Activated T-cell treated with anti-CD3 and anti-CD28 coated beads, Interleukin-2, amount 50 U/mL, for 1 hour (primary cell): ENCODE measurements at places on chromosomes 3 and 15.

DNA sequence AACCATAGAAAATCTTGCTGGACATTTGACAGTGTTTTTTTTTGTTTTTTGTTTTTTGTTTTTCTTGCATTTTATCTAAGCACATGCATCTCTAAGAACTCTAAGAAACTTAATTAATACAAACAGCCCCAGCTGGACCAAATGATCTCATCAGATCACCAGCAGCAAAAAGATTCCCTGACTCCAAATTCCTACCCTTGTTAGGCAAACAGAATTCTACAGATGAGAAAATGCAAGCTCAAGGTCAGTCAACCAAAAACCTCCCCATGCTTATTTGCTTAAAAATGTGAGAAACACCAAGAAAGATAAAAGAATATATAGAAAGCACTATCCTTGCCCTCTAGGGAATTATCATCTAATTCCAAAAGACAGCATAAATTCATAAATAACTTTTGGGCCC is 65.4 kb downstream of the FOXP1 start:
- DNase-seq = no peak

- DNase-seq = no peak
Measured at GRCh38 chr15:88708655-88709054, 69.8 kb downstream of the ISG20 start.

GRCh38 chr3:120820748-120821147 is 78.2 kb downstream of the GTF2E1 start:
- DNase-seq = no peak

DNA sequence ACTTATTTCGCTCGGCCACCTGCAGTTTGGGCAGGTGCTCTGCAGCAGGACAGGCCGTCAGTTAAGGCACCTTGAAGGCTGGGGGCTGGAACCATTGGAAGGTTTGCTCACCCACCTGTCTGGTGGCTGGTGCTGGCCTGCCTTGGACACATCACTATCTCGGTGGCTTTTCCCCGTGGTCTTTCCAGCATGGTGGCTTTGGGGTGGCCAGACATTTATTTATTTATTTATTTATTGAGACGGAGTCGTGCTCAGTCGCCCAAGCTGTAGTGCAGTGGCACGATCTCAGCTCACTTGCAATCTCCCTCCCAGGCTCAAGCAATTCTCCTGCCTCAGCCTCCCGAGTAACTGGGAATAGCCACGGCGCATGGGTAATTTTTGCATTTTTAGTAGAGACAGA is 11.7 kb downstream of the ISG20 start:
- no peak for DNase-seq

DNA sequence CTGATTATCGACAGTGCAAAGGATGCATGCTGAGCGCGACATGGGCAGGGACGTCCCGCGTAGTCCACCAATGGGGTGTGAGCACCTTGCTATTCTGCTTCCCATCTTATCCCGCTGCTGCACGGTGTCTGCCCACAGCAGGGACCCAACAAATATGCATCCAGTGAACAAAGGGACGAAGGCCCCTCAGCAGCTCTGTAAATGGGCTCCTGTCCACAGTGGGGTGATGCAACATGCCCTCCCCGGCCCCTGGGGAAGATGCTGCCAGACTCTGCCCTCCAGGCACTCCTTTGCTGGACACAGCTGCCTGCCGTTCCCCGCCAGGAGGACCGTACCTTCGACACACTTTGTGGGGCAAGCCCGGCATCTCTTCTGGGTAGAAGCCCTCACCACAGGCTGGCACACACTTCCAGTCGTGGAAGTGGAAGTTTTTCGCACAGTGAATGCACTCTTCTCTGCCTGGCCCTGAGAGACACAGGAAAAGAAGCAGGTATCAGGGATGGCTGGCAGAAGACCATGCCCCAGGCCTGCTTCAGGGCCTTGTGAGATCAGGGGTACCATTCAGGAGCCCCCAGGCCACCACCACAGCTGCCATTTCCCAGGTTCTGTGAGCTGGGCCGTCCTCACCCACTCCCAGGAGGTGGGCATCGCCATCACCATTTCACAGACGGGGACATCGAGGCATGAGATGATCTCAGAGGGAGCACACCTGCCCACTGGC is 18.2 kb upstream of the SNRPA1 start:
- DNase-seq = peak; percentile 11

GRCh38 chr15:70770863-70771262 is 7.5 kb upstream of the UACA start:
- DNase-seq = no peak

DNA sequence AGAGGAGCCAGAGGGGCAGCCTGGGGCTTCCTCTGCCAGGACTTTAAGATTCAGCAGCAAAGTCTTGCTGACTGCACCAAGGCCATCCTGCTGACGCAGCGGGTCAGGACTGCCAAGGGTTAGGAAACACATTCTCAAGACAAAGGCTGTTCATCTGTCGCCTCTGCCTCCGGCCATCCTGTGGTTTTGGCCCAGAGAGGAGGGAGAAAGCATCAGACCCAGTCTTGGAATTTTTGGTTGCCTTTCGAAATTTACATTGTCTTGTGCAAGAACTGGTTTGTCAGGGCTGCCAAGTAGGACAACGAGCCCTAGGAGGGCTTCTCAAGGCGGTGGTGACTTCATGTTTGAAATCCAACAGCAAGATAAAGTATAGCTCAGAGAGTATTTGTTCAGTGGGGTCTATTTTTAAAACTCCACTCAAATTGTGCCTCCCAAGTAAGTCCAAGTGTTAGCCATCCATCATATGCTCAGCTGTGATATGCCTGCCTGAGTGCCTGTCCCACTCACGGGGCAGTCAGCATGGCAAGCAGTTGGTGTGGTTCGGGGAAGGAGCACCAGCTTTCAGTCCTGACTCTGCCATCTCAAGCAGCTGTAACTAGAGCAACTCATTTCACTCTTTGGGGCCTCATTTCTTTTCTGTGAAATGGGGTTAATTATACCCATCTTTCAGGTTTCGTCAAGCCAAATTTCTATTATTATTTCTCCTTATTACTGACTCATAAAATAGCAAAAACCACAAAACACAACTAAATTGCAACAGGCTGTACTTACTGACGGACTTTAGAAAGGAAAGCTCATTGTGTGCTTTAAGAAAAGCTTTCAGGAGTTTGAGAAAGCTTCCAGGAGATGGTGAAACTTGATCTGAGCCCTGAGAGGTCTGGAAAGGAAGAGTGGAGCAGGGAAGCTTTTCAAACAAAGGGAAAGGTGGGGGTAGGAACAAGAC is 42.4 kb upstream of the RHO start:
- DNase-seq = no peak

- DNase-seq = no peak
Measured at GRCh38 chr3:27281671-27282150, 87.5 kb downstream of the NEK10 start.

DNA sequence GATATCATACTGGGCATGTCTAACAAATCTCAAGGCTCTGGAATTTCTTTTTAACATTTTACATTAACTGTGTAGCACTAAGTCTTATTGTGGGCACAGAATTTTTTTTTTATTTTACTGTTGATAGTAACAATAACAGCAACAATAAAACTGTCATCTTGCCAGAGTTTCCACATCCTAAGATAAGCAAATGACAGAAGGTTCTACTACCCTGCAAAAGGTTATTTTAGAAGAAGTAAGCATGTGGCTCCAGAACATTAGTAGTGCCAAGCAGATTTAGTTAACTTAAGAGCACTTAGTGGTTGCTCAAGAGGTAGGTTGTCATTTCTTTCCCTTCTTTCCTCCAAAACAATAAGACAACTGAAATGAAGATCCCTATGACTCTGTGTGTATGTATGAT is 743.0 kb upstream of the CBLB start:
- no peak for DNase-seq

DNA sequence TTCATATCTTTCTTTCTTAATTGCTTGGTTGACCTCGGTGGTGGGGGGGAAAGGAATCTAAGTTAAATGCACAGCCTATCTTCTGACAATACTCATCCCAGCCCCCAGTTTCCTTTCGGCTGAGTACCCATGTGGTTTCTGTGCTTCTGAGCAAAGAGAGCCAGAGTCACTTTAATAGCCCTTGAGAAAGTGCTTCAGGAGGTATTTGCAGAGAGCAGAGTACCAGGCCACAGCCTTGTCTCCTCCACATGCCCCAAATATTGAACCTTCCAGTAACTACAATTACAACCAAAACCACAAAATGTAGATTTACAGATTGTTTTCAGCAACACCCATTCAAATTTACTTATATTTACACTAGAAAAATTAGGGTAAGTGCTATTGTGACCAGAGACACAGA is 647.4 kb downstream of the NR2F2 start:
- DNase-seq = no peak

- DNase-seq = no peak
Measured at GRCh38 chr3:114214542-114215341, 22.6 kb downstream of the ZNF80 start.
